OCI-M1 (cell line): ENCODE measurements at places on chromosomes 16 and 17.
A peak's percentile ranks its signal among the peaks of the same experiment; 100 is the strongest.

DNA sequence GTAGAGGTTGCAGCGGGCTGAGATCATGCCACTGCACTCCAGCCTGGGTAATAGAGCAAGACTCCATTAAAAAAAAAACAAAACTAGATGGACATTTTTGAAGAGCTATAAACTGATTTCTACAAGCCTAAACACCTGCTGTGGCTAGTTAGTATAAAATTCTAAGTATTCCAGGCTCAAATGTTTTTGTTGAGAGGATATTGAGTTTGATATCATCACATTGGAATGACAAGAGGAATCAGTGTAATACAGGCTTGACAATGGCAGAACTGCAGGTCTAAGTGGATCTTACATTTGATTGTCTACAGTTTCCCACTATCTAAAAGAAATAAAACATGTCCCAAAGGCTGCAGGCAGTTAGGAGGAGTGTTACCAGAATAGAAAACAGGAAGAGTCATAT is 23.9 kb upstream of the DLX3 start:
- no peak for DNase-seq

DNA sequence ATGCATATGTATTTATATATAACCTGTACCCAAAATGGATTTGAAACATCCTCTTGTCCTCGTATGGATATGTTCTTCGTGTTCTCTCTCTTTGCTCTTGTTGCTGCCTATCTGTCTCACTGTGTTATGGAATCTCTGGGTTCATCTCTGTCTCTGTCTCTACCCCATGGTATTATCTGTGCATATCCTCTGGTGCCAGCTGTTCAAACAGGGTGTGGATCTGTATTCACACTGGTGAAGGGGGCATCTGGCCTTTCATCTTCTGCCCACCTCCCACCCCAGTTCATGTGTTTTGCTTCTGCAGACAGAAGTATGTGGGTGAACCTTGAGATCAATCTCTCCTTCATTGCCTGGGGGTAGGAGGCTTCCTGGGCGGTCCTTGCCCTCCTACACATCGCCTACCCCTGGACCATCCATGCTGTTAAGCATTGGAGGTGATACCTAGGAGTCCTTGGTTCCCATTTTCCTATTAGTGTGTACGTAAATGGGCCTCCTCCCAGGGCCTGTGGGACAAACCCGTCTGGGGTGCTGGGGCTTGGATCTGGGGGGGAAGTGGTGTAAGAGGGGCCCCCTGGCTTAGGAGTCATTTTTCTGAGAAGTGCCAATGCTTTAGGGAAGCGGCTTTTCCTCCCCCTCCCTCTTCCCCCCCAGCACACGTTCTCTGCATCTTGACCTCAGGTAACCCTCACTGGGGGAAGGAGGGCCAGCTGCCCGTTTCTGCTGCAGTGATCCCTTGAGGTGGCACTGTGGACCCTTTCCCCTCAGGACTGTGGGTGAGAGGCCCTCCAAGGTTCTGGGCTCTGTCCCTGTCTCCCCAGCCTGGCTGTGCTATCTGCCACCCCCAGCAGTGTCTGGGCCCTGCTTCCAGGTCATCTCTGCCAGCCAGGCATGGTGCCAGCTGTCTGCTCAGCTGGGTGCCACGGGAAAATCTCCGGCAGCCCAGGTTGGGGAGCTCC is 21.1 kb downstream of the RARA start:
- peak; percentile 63 for DNase-seq

DNA sequence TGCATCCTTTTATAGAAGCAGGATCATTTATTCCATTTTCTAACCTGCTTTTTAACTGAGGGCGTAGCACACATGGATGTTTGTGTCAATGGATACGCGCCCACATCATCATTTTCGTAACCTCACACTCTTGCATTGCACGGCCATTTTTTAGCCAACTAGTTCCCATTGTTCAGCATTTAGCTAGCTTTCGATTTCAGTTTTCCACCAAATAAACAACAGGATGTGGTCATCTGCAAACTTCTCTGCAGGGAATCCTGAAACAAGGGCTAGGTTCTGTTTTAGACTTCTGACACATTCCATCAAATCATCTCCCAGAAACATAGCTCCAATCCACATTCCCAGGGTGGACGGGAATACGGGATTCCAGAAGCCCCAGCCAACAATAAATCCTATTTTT is 6.4 kb downstream of the CYB561 start:
- DNase-seq: peak; percentile 80

DNA sequence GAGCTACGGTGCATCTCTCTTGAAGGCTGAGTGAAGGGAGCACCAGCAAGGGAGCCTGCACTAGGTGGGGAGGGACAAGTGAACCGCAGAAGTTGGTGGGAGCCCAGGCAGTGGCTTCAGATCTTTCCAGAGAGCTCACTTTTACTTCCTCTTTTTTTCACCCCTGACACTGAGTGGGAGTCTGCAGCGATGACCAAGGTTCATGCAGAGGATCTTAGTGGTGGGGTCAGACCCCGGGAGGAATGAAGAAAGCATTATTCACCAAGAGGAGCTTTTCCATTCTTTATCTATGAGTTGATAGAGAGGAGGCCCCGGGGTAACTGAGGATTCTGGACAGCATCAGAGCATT is 3.0 kb upstream of the CCL2 start:
- DNase-seq: peak; percentile 94

DNA sequence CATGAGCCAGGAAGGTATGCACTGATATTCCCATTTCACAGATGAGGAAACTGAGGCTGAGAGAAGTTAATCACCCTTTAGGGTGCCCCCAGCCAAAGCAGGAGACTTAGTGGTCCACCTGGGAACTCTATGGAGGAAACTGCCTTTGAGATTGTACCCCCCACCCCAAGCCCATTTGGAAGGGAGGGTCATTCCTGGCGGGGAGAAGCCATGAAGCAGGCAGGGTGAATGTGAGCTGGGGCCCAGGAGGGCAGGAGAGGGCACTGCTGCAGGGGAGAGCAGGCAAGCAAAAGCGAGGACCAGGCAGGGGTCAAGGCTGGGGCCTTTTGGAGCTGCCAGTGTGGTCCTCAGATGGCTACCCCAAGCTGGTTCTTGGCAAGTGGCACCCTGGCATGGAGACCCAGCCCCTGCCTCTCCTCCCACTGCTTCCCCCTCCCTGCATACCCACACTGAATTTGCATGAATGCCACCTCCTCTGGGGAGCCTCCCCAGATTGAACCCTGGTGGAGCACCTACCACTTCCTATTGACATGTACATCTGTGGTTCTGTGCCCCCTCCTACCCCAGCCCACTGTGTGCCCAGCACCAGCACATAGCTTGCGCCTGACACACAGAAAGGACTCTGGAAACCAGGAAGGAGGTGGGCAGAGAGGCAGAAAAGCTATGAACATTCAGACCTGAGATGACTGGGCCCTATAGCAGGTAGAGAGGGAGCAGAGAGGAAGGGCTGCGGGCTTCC is 965 bp upstream of the TMC6 start:
- DNase-seq: no peak

GRCh38 chr17:28100936-28101335 is 58.5 kb downstream of the NLK start:
- no peak for DNase-seq
